Cortex of kidney (tissue), 1 donor: ENCODE measurements at places on chromosomes 11 and 22.

GRCh38 chr11:123221096-123221561, 26.1 kb upstream of the CLMP start:
- no peak for DNase-seq

DNA sequence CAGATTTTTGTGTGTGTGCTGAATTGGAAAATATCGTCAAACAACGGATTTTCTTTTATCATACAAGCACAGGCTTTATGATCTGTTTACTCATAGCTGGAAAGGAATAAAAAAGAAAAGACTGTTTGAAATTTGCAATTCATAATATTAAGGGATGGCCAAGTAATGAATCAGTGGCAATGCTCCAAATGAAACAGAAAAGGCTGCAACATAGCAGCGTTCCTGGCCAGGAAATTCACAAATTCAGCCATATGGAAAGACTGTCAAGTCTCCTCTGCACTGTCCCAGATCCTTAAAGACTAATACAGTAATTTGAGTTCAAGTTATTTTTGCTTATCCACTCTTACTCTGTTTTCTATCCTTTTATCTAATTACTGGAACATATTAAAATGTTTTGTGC, 98.2 kb downstream of the MSANTD4 start:
- no peak for DNase-seq

DNA sequence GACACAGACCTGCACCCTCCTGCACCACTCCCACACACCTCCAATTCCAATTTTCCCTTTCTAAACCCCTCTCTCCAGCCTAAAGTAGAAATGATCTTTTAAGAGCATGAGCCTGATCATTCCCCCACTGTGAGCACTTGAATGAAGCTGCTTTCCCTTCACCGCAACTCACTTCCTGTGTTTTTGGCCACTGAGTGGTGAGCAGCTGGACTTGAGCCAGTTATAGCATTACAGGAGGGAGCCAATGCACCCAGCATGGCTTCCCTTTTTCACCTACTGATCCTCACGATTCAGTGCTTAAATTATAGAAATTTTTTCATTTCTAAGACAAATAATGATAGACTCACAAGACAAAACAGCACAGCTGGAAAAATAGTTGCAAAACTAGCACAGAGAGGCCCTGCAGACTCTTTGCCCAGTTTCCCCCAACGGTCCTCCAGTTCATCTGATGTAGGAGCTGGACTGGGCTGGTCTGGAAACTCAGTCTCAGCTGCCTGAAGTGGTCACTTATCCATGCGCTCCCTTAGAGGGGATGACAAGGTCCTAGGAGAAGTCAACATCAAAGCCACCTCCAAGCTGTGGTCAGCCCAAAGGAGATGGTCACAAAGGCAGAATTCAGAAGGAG, 9.7 kb upstream of the APOL4 start:
- DNase-seq = no peak

- no peak for DNase-seq
Observed at GRCh38 chr11:43942662-43943371, 380 bp downstream of the C11orf96 start.

DNA sequence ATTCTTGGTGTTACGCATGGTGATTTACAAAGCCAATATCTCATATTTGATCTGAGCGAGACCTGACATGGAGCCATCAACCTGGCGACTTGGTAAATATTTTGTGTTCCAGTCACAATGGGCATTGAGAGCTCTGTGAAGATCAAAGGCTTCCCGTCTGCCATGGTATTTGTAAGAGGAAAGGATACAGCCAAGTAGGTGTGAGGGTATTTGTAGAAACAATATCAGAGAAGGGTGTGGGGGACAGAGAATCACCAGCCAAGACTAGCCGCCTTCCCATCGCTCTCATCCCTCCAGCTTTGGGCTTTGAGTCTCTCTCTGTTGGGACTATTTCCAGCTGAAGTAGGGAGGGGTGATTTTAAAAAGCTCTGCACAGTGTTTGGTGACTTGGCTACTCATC, 173.4 kb upstream of the BDNF start:
- no peak for DNase-seq

DNA sequence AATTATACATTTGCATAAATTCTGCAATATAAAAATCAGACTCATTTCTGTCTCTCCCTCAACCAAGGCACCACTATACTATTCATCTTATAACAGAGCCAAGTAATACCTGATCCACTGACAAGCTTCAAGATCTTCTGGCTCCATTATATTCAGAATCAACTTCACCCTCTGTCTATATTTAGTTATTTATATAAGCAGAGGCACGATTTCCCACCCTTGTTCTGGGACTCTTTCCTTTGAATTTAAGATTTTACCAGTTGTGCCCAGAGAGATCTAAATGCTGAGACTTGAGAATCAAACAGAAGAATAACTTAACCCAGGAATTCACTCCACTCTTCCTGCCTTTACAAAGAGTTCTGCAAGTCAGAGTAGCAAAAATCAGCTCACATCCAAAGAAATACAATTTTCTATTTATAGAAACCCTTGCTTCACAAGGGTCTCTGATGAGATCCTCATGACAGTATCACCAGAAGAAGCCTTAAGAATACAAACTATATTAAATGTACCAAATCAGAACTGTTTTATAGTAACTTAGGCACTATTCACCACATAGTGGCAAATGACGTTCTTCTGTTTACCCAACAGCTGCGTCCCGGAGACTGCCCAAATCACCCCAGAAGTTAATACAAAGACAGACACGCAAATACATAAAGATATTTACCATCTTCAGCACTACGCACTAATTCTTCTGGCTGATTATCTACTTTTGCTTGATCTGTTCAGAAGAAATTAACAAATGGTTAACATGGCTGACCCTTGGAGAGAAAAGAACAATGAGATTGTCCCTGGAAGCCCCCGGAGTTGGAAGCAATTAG, 32.3 kb upstream of the CCDC89 start:
- no peak for DNase-seq

GRCh38 chr22:37565830-37566229, 5.5 kb downstream of the CDC42EP1 start:
- DNase-seq = no peak

- DNase-seq = no peak
Observed at GRCh38 chr22:19358195-19358594, 66.7 kb upstream of the CLTCL1 start.

GRCh38 chr11:76615950-76616349, 54.6 kb downstream of the LRRC32 start:
- no peak for DNase-seq

DNA sequence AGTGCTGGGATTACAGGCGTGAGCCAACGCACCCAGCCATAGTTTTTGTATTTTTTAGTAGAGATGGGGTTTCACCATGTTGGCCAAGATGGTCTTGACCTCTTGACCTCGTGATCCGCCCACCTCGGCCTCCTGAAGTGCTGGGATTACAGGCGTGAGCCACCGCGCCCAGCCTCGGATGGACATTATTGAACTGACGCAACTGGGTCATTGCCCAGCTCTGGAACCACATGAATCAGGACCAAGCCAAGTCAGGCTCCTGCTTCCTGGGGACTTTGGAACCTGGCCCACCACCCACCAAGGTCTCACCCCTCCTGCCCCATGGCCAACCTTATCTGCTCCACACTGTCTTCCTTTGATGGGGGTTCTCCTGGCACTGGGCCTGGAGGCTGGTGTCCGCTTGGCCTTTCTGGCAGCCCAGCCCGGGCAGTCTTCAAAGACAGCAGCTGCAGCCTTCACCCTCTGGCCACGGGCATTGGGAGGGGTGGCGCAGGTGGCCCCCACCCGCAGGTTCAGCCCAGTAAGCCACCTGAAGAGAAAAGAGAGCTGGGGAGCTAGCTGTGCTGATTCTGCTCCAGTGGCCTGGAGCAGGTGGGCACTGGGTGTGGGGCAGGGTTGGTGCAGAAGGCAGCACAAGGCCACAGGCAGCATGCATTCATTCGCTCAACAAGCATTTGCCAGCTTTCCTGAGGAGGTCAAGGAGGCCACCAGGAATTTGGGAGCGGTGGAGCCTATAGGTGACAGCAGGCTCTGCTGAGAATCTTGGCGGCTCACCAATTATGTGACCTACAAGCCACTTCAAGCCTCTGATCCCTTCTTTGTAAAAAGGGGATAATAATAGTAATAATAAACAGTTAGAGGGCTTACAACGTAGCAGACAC, 5.7 kb downstream of the CHADL start:
- DNase-seq = no peak

DNA sequence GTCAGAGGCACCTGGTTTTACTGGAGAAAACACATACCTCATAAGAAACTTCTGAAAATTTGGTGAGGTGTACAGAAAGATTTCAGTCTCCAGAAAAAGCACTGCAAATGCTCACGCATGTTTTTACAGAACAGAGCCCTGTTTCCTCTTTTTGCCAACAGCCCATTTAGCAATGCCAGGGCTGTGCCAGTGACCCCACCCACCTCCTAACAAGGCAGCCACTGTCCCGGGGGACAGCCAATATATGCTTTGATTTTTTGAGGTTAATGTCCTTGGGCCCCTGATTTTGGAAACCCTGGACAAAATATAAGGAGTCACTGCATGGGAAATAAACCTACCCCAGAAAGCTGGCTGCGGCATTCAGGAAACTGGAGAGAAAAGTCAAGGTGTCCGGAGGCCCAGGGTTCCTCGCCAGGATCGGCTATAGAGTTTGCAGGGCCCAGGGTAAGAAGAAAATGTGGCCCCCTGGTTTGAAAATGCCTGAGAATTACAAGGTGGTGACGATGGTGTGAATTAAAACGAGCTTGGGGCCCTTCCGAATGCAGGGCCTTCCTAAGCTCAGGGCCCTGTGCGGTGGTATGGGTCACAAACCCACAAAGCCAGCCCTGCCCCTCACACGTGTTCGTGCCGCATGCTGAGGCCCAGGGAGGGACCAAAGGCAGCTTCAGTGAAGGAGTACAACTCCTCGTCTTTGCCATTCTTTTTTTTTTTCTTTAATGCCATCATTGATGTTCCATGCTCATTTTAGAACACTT, 71.1 kb upstream of the WNT7B start:
- DNase-seq = no peak

DNA sequence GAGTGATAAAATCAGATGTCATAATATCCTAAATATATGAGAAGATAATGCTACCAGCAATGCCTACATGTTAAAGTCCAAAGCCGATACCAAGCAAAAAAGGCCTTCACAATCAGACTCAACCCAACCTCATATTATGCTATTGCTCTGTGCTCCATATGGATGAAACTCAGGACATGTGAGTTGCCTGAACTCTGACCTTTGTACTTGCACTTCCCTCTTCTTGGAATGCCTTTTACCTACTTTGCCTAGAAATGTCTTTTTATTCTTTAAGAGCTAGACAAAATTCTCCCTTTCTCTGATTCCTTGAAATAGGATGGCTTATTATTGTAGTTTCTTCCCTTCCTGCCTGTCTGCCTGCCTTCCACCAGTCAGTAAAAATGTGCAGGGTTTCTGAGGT, 954.7 kb upstream of the CCDC90B start:
- DNase-seq = no peak

DNA sequence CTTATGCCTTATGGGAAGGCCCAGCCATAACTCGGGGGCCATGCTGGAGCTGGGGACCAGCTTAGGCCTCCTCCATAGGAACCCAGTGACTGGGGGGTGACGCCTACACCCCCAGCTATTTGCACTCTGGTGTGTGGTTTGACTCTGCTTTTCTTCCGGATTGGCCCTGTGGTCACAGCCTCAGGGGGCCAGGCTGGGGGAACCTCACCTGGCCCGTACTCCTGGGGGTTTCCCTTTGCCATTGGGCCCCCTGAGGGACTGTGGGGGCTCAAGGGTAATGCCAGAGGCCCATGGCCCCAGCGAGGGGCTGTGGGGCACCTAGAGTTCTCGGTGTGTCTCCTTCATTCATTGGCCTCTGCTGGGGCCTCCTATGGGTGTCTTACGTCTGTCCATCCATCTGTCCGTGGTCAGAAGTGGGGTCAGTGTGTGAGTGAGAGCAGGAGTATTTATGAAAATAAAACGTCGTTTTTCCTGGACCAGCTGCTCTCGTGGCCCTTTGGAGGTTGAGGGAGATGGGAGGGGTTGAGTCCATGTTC, 6.3 kb upstream of the SH3BP1 start:
- DNase-seq = no peak

DNA sequence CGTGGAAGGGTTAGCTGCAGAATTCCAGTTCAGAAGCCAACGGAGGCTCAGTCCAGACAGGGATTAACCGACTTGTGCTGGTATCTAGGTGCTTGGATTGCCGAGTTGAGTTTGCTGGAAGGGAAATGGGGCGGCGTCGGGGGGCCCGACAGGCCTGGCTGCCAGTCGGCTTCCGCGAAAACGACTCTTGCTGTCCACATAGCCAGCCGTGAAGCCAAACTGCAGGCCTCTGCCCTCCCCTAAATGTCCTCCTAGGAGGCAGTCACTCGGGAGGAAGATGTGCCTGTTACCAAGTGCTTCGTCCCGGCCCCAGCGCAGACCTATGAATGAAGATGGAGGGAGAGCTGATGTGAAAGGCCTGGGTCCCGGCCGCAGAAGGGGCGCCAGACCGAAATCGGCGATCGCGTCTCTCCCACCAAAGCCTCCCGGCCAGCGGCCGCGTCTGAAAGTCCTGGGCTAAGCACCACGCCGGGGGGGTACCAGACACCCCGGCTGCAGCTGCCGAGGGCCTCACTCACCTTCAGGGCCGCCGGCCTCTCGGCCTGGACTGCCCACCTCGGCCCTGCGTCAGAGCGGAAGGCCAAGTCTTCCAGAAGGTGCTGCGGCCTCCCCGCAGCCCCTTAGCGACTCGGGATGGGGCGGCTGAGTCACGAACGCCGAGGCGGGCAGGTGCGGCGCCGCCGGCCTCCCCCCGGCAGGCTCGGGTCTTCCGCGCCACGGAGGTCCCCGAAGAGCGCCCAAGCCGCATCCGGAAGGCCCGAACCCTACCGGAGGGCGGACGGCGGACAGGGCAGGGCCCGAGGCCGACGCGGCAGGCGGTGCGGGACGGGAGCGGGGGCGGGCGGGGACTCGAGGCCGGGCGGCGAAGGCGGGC, 7.5 kb downstream of the DPAGT1 start:
- no peak for DNase-seq

GRCh38 chr11:12125609-12126149, 15.3 kb downstream of the MICAL2 start:
- DNase-seq = no peak

DNA sequence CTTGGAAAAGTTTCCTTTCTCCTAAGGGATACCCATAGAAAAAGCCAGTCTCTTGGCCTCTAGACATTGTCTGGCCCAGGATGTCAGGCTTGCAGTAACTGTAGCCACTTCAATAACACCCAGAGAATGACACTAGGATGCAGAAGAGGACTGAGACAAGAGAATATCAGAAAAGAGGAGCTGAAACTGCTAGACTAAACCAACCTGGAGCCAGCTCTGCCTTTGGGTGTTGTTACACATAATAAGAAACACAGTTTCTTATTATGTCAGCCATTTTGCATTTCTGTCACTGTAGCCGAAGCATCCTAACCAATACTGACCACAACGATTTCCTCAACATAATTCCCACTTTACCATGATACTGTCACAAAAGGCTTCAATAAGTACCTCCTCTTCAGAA, 72.2 kb upstream of the RCN1 start:
- DNase-seq = no peak
